Epithelial cell of alveolus of lung (primary cell): ENCODE measurements at places on chromosomes 11 and 22. TPM values are rescaled to one million over a fixed set of nuclear protein-coding genes. Genes with fewer than 3 reads are reported as not detected.

The SYT13 gene
- 0.24 TPM in 1 of 2 replicates, not detected in the other for total RNA-seq

The SOX10 gene
- total RNA-seq = not detected in 2 replicates

The SELENOH gene
- total RNA-seq = 127 and 191 TPM in 2 replicates

The IGSF9B gene
- total RNA-seq = not detected in 2 replicates

The CCDC34 gene
- total RNA-seq = 4.3 and 6.3 TPM in 2 replicates

The MS4A12 gene
- not detected in 2 replicates for total RNA-seq

The BBS1 gene
- total RNA-seq = 17.3 and 66.4 TPM in 2 replicates

The MRGPRD gene
- total RNA-seq = not detected in 2 replicates

The MAJIN gene
- total RNA-seq = not detected in 2 replicates

The SYT7 gene
- total RNA-seq = 1.5 and 1.8 TPM in 2 replicates

The DRD2 gene
- total RNA-seq = 0.32 and 0.52 TPM in 2 replicates

The PANX3 gene
- total RNA-seq = not detected in 2 replicates

The TMEM191B gene
- 0.26 and 2.2 TPM in 2 replicates for total RNA-seq
